ENCODE measurements at places on chromosomes 4 and X.

DNA sequence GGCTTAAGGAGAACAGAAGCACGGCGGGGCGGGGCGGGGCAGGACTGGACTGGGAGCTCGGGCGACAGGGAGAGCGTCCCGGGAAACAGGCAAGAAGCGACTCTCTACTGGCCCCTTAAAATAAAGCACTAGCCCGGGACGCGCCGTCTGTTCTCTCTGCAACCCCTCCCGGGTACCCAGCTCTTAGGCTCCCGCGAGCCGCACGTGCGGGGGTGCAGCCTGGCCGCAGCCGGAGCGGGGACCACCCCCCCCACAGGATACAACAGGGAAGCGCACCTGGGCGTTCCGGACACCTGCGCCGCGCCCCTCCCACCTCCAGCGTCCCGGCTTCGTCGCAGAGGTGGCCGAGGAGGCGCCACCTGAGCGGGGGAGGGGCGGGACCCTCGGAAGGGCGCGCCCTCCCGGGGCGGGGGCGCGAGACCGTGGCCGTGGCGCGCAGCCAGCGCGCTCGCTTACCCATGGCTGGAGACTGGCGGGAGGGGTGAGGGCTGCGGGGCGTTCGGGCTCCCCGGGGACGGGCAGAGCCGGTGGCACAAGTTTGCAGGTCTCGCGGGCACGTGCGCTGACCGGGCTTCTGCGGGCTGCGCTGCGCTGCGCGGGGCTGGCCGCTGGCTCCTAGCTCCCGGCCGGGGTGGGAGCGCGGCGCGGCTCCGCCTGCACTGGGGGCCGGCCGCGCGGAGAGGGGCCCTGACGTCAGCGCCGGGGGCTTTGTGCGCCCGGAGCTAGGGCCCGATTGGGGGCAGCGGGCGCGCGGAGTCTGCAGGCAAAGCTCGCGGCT, 91.5 kb downstream of the GEMIN8 start:
- no peak for DNase-seq

DNA sequence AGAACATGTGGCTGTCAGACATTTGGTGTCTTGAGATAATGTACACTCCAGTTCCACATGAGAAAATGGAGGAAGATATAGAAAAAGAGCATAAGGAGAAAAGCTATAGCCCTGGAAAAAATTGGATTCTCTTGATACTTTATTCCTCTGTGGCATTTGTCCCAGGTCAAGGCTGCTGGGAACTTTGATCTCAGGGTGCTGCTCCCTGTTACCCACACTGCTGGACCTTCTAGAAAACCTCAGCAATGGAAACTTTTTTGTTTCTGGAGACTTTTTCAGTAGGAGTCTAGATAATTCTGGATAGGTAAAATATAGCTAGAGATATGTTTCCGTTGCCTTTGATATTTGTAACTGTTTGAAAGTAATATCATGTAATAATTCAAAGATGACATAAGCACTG, 11.1 kb downstream of the ADH1C start:
- no peak for DNase-seq

DNA sequence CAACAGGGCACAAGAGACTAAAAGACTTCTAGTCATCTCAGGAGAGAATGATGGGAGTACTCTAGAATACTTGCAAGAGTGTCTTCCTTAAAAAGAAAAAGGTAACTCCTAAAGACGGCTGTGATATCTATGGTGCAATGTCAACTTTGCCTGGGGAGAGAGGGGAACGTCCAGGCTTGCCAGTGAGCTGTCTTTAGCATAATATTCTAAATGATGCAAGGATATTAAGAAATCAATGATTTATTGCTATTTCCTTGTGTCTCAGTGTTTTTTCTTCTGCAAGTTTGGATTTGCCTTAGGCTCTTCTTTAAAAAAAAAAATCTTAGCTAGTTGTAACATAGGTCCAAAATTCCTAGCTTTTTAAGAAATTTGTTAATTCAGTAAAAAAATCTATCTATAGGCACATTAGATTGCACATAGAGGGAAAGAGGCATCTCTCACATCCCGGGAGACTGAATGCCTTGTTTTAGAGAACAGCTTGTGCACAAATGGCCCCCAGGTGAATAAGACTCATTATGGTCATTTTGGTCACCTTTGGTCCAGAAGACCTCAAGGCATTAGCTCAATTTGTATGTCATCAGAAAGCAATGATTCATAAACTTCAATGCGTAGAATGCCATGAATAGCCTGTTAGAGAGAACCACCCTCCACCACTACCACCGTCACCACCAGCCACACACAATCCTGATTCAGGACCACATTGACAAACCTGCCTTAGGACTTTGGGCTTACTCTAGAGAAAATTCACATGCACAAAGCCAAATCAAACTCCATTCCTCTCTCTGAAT, 104.1 kb downstream of the PALLD start:
- no peak for DNase-seq

- no peak for DNase-seq
Observed at GRCh38 chr4:184693056-184693455, 40.8 kb downstream of the CENPU start.

DNA sequence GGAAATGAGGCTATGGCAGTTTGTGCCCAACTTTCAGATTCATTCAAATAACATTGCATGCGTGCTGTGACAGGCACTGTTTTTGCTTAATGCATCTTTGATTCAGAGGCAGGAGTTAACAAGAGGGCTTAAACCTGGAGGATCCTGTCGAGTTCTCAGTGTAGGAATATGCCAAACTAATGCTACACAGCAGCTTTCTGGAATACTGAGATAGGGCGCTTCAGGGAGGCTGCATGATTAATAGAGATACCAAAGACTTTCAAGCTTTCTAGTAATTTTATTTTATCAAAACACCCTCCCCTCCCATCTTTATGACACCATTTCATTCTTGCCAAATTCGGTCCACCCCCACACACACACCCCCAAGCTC, 636 bp upstream of the TIMM8A start:
- no peak for DNase-seq

DNA sequence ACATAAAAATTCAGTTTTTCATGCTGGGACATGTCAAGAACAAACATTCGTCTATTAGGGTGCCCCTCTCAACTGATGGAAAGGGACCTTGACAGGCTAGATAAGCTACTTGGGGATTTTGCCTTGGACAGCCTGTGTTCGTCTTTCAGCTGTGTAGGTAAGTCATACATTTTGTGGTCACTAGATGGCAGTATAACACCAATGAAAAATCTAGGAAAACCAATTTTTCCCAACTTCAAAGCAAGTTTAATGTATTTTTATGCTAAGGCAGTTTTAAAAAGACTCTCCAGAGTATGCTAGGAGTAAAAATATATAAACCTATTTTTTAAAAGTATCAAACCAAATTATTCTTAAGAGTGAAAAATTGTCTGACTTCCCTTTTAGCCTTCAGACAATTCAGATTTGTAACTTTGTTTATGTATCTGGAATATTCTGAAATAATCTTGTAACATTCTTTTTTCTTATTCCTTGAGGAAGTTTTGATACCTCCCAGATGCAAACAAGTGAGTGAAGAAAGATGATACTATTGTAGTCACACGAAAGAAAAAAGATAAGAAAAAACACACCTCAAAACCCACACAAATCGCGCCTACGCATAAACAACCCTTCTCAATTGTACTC, 158.3 kb downstream of the CPE start:
- no peak for DNase-seq

DNA sequence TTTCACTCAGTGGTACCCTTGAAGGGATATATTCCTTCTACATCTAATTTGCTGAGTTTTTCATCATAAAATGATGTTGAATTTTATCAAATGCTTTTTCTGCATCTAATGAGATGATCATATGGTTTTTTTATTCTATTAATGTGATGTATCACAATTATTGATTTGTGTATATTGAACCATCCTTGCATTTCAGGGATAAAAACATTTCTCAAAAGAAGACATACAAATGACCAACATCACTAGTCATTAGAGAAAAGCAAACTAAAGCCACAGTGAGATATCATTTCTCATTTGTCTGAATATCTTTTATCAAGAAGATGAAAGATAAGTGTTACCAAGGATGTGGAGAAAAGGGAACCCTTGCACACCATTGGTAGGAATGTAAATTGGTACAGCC, 65.7 kb upstream of the MXD4 start:
- DNase-seq, result no peak

GRCh38 chr4:2842687-2843262, 869 bp upstream of the ADD1 start:
- DNase-seq, result no peak

DNA sequence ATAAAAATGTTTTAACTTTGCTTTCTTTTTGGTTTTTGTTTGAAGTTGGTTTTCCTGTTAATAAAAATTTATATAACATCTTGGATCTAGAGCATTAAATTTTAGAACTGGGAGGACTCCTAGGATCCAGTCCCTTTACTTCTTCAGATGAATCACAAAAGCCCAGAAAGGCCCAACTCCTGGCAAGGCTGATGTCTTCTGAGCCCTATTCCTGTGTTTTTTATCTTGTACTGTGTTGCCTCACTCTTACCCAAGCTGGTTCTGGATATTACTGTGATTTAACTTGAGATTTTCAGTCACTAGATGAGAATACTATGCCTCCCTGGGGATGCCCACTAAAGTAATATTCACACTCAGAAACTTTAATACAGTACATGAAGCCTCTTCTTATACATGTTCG, 127.1 kb upstream of the GALNT7 start:
- no peak for DNase-seq

- no peak for DNase-seq
Observed at GRCh38 chrX:22310779-22311178, 38.1 kb downstream of the CBLL2 start.

GRCh38 chr4:173057442-173057841, 111.2 kb upstream of the GALNT7 start:
- DNase-seq, result no peak

Measured in stimulated activated CD4-positive, alpha-beta T cell treated with anti-CD3 and anti-CD28 coated beads, Interleukin-4, amount 100 ng/mL, for 4 hours (primary cell).